ENCODE measurements at places on chromosomes 11 and 22.
A peak's percentile ranks its signal among the peaks of the same experiment; 100 is the strongest.

- DNase-seq, result no peak
Measured at GRCh38 chr11:111039982-111040381, 205.5 kb upstream of the POU2AF2 start.

- no peak for DNase-seq
Measured at GRCh38 chr11:80293293-80293692, 852.5 kb upstream of the TENM4 start.

DNA sequence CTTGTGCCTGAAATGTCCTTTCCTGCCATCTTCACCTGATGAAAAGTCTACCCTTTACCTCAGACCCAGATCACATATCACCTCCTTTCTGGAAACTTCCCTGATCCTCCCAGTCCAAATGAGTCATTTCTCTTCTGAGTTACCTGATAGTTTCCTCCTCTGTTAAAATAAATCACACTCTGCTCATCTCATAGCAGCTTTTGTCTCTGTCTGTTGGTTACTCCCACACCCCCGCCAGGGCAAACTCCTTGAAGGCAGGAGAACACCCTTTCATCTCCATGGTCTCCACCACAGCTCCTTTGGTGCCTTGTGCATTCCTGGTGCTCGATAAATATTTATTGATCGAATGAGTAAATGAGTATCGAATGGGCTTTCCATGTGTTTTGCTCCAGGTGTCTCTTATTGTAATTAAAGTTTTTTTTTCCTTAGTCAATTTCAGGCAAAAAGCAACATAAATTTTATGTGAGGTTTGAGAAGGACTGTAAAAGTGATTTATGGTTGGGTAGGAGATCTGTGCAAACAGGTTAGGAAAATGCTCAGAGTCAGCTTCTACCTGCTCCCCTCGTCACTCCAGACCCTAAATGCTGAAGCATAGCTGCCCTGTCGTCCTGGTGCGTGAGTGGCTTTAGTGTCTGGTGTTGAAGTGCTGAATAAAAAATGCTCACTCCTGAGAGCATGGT is 178.2 kb downstream of the GRIK4 start:
- DNase-seq, result no peak

DNA sequence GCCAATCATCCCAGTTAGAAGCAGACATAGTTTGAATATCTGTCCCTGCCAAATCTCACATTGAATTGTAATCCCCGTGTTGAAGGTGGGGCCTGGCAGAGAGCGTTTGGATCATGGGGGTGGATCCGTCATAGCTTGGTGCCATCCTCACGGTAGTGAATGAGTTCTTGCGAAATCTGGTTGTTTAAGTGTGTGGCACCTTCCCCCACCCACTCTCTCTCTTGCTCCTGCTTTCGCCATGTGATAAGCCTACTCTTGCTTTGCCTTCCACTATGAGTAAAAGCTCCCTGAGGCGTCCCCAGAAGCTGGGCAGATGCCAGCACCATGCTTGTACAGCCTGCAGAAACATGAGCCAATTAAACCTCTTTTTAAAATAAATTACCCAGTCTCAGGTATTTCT is 5.0 kb upstream of the CCDC81 start:
- DNase-seq, result no peak

DNA sequence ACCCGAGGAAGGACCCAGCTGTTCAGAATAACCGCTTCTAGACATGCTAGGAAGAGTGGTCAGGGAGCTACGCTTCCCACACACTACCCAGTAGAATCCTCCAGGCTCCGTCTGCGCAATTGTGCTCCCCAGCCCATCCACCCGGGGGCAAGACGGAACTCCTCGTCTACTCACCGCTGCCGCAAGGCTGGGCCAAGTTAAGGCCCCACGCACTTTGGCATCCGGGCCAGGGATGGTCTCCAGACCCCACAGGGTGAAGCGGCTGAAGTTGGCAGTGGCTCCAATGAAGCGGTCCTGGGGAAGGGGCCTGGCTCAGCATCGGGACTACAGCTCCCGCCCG is 757 bp downstream of the RNASEH2C start:
- DNase-seq, result peak; percentile 60

DNA sequence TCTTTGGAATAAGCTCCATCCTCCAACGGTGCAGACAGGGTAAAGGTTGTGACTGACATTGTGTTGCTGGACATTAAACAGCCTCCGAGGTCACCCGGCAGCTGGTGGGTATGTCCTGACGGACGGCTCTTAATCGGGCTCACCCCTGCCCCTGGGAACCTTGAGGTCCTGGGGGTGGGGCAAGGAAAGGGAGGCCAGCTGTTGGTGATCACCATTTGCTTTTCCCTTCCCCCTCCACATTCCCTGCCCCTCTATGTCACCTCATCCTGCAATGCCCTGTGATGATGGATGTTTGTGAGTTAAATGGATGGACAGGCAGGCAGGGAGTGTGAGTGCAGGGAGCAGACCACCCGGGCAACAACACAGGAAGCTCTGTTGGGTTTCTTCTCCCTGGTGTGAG is 26.3 kb downstream of the APLNR start:
- no peak for DNase-seq

- peak; percentile 35 for DNase-seq
Measured at GRCh38 chr11:47714554-47715081, 551 bp downstream of the AGBL2 start.

DNA sequence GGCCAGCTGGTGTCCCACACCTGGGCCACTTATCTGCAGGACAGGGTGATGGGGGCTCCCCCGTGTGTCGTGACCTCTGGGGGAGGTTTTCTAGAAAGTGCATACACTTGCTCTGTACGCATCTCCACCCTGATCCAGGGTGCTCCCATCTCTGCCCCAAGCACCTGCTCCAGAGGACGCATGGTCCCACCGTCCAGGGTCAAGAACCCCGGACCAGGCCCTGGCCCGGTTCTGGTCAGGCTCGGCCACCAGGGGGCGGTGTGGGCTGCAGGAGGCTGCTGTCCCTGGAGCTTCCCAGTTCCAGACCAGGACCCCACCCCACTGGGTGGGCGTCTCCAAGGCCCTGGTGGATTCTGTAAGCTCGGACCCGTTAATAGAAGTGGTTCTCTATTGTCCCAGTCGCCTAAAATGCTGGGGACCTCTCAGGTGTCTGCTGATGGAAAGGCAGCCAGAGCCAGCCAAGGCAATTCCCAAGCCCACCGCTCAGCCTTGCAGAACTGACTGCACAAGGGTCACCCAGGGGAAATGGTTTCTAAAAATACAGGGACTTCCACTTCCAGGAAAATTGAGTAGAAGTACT is 34.7 kb upstream of the SEPTIN5 start:
- DNase-seq, result peak; percentile 2

- no peak for DNase-seq
Measured at GRCh38 chr11:83152264-83152663, 4.7 kb upstream of the PCF11 start.

- DNase-seq, result peak; percentile 78
Measured at GRCh38 chr11:65440831-65441499, 18.4 kb downstream of the NEAT1 start.

GRCh38 chr11:856397-856796 is 13.7 kb downstream of the TSPAN4 start:
- no peak for DNase-seq

- DNase-seq, result no peak
Measured at GRCh38 chr11:81840380-81840779, 893.3 kb downstream of the FAM181B start.

- DNase-seq, result no peak
Measured at GRCh38 chr11:1873048-1873812, 18.5 kb downstream of the PRR33 start.

DNA sequence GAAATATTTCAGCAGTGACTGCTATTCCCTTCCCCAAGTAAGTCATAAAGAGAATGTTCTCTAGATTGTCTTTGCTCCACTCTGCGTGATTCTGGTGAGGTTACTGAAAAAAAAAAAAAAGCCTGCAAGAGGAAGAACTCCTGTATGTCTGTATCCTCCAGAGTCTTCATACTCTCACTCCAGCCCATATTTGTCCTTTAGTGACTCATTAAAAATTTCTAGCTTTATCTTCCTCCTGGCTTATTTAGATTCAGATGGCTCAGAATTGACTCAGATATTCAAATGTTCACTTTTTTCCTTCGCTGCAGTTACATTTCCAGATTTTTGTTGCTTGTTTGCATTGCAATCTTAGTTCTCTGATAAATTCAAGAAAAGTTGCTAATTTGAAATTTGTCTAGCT is 76.3 kb upstream of the CNTN5 start:
- no peak for DNase-seq

- no peak for DNase-seq
Measured at GRCh38 chr11:78927511-78927910, 352.8 kb upstream of the NARS2 start.

DNA sequence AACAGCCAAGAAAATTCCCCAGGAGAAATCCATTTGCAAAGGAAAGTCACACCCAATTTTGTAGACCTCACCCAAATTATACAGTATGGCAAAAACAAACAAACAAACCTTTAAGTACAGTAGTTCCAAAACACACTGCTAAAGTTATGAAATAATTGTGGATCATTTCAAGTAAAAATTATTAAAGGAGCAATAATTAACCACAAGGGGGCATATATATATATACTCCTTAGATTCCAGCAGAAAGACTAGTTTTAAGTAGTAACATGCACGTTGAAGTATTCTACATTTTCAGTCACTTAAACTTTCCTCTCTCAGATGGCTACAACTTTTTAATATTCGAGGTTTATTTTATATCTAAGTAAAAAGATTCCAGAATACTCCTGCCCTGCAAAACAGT is 26.8 kb downstream of the RNF141 start:
- DNase-seq, result peak; percentile 33

DNA sequence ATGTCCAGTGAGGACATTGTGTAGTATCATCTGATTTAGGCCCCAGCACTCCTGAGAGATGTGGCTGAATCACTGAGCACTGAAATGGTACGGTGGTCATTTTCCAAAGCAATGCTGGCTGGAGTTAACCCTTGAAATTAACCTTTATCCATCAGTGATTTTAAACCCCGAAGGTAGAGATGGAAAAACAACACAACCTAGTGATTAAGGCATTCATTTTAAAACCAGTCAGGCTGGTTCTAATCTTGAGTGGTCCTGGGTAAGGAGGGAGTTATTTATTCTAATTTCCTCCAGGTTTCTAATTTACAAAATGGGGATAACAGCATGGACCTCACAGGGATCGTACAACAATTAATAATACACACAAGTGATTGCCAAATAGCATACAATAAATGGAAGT is 6.6 kb upstream of the CSNK2A3 start:
- DNase-seq, result no peak

DNA sequence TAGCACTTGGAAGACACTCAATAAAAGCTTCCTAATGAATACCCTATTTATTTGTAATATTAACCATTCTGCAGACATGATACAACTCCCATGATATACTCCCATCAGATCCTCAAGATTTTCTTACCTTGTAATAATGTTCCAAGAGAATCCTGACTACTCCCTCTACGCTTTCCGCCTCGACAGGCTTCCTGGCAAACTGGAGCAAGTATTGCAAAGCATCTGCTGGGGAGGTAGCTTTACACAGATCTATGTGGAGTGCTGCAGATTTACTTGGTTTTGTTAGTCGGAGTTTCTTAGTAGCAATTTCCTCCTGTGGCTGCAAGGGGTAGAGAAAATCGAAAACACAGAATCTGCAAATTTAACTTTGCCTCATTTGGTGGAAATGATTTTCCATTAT is 3.5 kb downstream of the INTS4 start:
- DNase-seq, result no peak

- no peak for DNase-seq
Measured at GRCh38 chr11:117166491-117166890, 12.1 kb upstream of the SIDT2 start.

DNA sequence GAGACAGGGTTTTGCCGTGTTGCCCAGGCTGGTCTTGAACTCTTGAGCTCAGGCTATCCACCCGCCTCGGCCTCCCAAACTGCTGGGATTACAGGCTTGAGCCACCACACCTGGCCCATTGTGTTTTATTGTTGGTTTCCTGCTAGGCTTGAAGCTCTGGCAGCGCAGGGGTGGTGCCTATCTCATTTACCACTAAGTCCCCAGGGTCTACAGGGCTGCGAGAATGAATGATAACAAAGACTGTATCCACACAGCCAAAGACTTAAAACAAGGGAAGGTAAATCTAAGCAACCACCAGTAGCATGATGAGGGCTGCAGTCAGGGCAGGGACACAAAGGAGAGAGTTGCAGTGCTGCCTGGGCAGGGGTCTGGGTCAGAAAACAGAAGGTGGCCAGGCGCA is 37.3 kb upstream of the XBP1 start:
- DNase-seq, result no peak

Data from mesenchymal stem cell (in vitro differentiated cells and primary cell).